Astrocyte (in vitro differentiated cells and primary cell): ENCODE measurements at places on chromosomes 12 and 14.

DNA sequence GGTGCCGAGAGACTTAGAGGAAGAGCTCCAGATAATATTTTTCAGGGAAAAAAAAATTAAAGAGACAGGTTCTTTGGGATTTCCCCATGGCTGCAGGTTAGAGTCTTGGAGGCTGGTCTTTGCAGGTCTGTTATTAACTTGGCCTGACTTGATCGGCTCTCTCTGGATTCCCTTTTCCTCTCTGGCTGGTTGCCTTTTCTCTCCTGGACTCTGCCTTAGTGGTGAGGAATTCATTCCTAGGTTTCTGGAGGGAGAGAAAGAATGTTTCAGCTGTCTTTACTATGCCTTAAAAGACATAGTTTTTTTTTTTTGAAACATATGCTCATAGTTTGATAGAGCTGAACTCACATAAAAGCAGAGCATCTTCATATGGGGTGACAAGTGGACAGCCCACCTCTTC lies 336.3 kb downstream of the BMP4 start:
- DNase-seq, result peak; percentile 57

GRCh38 chr14:103206023-103206481 lies 82.8 kb downstream of the TNFAIP2 start:
- peak; percentile 6 for DNase-seq

DNA sequence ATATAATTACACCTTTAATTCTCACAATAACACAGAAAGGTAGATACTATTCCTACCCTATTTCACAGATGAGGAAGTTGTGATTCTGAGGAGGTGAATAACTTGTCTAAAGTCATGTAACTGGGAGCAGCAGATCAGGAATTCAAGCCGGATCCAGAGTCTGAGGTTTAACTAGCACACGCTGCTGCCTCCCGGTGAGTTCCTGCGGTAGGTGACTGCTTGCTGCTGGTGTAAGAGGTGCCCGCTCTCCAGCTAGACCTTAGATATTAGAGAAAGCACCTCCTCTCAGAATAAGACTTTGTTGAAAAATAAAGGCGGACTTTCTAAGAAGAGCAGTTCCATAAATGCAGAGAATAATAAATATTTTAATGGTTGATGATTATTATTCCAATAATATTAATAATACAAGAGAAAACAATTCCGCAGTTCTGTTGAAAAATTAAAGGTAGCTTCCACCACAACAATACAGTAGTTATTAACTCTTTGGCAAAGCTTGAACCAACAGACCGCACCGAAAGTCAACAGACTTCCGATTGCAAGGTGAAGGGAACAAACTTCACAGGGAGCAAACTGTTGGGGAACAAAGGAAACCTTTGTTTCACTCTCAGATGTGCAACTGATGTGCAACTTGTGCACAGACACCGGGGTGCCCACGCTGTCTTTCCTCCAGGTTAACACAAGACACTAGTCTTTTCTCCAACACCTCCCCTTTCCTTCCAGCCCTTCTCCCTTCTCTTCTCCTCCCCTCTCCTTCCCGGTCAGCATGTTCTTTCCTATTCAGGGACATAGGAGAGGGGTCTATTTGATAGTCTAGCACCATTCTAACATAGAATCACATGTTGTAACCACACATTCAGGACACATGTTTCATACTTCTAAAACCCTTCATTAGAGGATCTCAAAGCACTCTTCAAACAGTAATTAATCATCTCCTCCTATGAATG lies 73.2 kb upstream of the EGLN3 start:
- DNase-seq, result no peak

DNA sequence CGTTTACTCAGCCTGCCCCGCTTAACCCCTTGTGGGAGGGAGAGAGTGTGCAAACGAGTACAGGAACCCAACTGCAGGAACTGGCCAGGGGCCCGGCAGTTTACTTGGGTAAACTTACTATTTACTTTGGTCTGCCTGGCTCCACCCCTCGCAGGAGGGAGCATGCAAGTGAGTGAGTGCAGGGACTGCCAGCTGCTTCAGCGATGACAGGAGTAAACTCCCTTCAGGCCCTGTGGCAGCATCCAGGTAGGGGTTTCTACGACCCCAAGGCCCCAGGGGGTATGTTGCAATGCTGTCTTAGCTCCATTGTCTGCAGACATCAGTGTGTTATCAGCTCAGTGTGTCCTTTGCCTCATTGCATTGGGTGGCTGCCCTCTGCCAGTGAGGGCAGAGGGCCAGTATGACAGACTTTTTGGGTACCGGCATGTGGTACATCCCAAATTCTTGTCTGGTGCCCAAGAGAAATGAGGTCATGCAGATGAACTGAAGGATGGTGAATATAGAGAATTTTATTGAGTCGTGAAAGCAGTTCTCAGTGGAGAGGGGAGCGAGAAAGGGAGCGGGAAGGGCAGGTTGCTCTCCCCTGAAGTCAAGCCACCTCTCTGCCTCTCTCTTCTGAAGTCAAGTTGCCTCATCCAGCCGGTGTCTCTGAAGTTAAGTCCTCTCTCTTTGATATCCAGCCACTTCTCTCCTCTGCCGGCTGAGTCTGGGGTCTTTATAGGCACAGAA lies 181.8 kb downstream of the FUT8 start:
- DNase-seq, result no peak

DNA sequence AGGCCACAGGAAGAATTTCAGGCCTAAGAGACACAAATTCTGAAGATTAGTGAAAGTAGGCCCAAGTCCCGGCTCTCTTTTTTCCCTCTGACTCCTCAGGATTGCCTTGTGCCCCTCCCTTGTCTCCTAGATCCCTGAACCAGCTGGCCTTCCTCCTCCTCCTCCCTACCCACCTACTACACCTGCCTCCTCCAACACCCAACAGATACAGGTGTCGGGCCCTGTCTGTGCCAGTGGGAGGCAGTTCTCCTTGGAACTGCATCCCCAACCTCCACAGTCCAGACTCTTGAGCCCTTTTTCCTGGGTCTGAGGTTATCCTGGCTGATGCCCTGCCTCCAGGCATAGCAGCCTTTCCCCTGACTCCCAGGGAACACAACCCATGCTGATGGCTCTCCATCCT lies 1.8 kb downstream of the PPP1R1A start:
- DNase-seq, result no peak

GRCh38 chr12:52354200-52354599 lies 13.1 kb downstream of the KRT85 start:
- DNase-seq, result no peak

GRCh38 chr14:58702441-58703160 lies 64.8 kb downstream of the DACT1 start:
- DNase-seq, result no peak

GRCh38 chr12:116048879-116049278 lies 228.6 kb downstream of the MED13L start:
- DNase-seq, result no peak

GRCh38 chr12:116159175-116159574 lies 118.3 kb downstream of the MED13L start:
- peak; percentile 67 for DNase-seq

DNA sequence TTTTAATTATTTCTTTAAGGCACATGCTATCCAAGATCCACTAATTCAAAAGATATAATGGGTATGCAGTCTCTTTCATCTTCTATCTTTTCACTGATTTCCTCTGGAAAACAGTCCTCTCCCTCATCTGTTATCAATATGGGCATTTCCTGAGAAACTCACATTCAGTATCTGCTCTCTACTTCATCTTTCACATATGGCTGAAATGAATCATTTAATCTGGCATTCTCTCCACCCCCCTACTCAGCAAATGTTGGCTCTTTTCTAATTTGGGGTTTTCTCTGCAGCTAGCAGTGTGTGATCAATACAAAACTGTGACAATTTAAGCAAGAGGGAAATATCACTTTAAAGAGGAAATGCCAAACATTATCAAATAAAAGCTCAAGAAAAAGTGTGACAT lies 157.1 kb upstream of the TMTC1 start:
- DNase-seq, result no peak

- DNase-seq, result no peak
Observed at GRCh38 chr12:114638790-114639435, 45.1 kb downstream of the TBX3 start.

DNA sequence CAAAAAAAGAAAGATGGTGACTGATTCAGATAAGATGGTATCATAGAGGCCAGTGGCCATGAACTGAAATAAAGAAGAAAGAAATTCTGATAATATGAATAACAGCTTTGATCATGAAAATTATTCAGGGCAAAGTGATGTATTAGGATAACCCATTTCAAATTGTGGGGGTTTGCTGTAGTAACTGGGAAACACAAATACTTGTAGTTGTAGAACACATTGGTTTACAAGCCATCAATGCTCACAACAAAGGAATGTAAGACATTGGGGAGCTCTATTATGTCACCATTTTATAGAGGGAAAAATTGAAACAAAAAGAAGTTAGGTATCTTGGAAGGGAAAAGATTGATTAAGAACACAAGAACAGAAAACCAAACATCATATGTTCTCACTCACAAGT lies 140.4 kb upstream of the FRMD6 start:
- peak; percentile 25 for DNase-seq

GRCh38 chr12:13154831-13155230 lies 41.7 kb upstream of the EMP1 start:
- no peak for DNase-seq

- no peak for DNase-seq
Observed at GRCh38 chr14:61197416-61197815, 83.7 kb downstream of the TMEM30B start.

GRCh38 chr12:82912406-82912805 lies 225.7 kb downstream of the TMTC2 start:
- DNase-seq, result peak; percentile 37

DNA sequence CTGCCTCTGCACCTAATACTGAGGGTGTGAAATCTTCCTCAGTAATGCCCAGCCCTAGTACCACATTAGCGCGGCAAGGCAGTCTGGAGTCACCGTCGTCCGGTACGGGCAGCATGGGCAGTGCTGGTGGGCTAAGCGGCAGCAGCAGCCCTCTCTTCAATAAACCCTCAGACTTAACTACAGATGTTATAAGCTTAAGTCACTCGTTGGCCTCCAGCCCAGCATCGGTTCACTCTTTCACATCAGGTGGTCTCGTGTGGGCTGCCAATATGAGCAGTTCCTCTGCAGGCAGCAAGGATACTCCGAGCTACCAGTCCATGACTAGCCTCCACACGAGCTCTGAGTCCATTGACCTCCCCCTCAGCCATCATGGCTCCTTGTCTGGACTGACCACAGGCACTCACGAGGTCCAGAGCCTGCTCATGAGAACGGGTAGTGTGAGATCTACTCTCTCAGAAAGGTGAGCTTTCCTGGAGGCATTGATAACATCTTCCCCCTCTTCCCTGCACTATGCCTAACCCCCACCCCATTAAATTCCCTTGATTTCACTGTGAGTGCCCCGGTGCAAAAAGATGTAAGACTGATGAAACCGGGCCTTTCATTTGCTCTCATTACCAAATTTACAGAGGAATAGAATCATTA lies 291.4 kb downstream of the NAV3 start:
- peak; percentile 44 for DNase-seq

DNA sequence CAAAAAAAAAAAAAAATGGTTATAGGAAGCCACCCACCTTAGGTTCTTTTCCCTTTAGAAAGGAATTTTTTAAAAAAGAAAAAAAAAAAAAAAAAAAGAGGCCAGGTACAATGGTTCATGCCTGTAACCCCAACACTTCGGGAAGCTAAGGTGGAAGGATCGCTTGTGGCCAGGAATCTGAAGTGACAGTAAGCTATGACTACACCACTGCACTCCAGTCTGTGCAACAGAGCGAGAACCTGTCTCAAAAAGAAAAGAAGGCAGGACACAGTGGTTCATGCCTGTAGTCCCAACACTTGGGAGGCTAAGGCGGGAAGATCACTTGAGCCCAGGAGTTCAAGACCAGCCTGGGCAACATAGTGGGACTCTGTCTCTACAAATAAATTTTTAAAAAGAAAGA lies 36.0 kb downstream of the SPTLC2 start:
- DNase-seq, result no peak

DNA sequence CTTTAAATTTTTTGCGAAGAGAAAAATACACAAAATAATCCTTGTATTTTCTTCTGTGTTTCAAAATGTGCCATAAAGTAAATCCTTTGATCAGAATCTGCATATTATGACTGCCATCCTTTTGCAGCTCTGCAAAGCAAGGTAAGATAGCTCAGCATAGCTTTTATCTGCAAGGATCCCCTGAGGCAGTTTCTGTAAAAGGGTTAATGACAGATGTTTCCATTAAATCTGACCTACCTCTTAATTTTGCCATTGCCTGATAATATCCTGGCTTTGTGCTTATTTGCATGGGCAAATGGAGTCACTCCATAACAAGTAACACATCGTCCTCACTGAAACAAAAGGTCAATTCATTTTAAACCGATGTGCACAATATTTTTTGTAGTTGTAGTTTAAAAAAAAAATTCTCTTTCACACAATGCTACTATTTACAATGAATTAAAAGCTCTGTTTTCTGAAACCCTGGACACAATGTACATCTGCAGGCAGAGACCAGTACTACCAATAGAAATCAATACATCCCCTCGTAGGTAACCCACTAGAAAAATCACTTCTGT lies 108.5 kb upstream of the SOX5 start:
- DNase-seq, result no peak

DNA sequence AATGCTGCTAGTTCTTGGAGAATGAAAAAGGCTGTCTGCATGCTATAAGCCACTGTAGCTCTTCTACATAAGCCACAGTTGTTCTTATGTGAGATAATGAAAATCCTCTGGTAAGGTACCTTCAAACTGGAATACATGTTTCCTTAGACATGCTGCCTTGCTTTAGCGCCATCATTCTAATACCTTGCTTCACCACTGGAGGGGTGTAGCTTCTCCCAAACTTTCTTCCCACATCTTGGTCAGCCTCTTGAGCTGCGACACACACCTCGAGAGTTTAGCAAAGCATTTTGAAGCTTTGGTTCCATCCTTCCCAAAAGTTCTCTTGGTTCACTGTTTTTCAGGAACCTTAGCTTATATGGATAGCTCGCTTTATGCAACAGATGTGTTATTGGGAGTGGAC lies 69.5 kb downstream of the NKX2-1 start:
- DNase-seq, result no peak
